B cell (primary cell): ENCODE measurements at places on chromosomes 5 and 9. TPM values are rescaled to one million over a fixed set of nuclear protein-coding genes. Genes with fewer than 3 reads are reported as not detected.

- no peaks in the 10 kb centered on the region for H3K4me1 ChIP-seq
- H3K4me3 ChIP-seq: no peak overlapping the region
These were observed 468.1 kb upstream of the ACTBL2 start for GRCh38 chr5:57950616-57951228.

GRCh38 chr5:82859451-82860140 lies 217.6 kb downstream of the TMEM167A start:
- no peak overlapping the region for H3K27ac ChIP-seq
- H3K36me3 ChIP-seq: no peaks in the 10 kb centered on the region
- no peaks in the 10 kb centered on the region for H3K27me3 ChIP-seq
- no peak for DNase-seq
- no peaks in the 10 kb centered on the region for H3K4me1 ChIP-seq

DNA sequence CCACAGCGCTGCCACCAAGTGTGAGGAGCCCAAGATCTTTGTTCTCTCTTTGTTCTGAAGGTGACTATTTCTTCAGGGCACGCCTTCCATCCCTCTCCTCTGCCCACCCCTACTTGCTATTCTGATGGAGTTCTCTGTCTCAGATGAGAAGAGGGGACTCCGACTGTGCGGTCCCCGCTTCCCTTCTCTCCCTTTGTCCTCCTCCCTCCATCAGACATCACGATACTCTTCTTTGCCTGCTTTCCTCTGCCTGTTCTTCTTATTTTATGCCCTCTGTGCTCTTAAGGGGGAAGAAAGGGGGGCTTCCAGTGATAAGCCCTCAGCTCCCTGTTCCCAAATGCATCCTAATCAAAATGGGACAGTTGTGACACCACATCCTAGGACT lies 307.8 kb downstream of the RAB3C start:
- no peak overlapping the region for H3K4me3 ChIP-seq
- peaks cover 3% of the 10 kb centered on the region for H3K4me1 ChIP-seq
- no peak overlapping the region for H3K27ac ChIP-seq
- H3K36me3 ChIP-seq: no peaks in the 10 kb centered on the region

- no peak for DNase-seq
- H3K4me1 ChIP-seq: peaks cover 5% of the 10 kb centered on the region
- peaks cover 14% of the 10 kb centered on the region for H3K27me3 ChIP-seq
- no peak overlapping the region for H3K27ac ChIP-seq
These were observed 28.2 kb downstream of the PTGES start for GRCh38 chr9:129724456-129725190.

DNA sequence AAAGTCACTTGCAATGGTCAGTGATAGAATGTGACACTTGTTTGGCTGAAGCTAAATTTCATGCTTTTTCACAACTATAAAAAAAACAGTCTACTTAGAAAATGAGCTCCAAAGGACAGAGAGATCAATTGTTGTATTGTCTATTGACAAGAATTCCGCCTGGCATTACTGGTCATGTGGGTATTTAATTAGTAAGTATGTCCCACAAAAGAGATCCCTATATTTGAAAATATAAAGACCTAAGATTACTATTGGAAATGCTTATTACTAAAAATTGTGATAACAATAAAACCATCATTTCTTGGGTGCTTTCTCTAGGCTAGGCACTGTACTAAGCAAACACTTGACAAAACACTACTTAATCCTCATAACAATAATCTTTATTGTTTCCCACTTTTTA lies 745.2 kb upstream of the C9orf72 start:
- H3K4me3 ChIP-seq: no peak overlapping the region
- no peaks in the 10 kb centered on the region for H3K4me1 ChIP-seq
- H3K27me3 ChIP-seq: no peaks in the 10 kb centered on the region
- DNase-seq: no peak

GRCh38 chr9:79357194-79357593 lies 214.6 kb upstream of the TLE4 start:
- H3K36me3 ChIP-seq: no peaks in the 10 kb centered on the region
- H3K27me3 ChIP-seq: no peaks in the 10 kb centered on the region
- peaks cover 3% of the 10 kb centered on the region for H3K4me1 ChIP-seq

DNA sequence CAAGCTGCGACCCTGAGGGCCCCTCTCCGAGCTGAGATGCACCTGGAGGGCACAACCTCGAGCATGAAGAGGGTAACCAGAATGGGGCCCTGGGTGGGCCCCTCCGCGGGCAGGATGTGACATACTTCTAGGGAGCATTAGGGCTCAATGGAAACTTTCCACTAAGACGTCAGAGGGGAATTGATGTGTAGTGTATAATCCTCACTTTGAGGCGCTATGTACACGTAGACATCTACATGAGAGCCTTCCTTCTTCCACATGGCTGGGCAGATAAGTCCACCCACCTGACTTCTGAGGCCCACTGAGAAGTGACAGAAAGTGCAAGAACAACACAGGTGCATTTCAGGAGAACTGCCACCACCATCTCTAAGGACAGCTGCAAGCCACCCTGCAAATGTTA lies 61.0 kb downstream of the DAP start:
- no peaks in the 10 kb centered on the region for H3K27me3 ChIP-seq
- H3K4me3 ChIP-seq: no peak overlapping the region
- peaks cover 41% of the 10 kb centered on the region for H3K4me1 ChIP-seq
- peak; percentile 78 for DNase-seq

GRCh38 chr5:2091921-2092320 lies 209.2 kb upstream of the IRX4 start:
- no peak overlapping the region for H3K4me3 ChIP-seq
- DNase-seq: no peak

Gene IFNE
- not detected in 2 replicates for polyA plus RNA-seq

Gene KCTD16
- not detected in 2 replicates for polyA plus RNA-seq

Gene ZNF608
- 8.5 and 18.8 TPM in 2 replicates for polyA plus RNA-seq

Gene PCDHGB4
- polyA plus RNA-seq: 0.06 and 0.39 TPM in 2 replicates

Gene PNPLA7
- polyA plus RNA-seq: 29.9 and 30.8 TPM in 2 replicates

Gene CARD9
- 1.1 and 1.6 TPM in 2 replicates for polyA plus RNA-seq

Gene ZCCHC10
- polyA plus RNA-seq: 16.5 and 19.9 TPM in 2 replicates
